Activated CD4-positive, alpha-beta T cell treated with anti-CD3 and anti-CD28 coated beads for 36 hours (primary cell): ENCODE measurements at places on chromosomes 7 and 10.

- DNase-seq, result no peak
Observed at GRCh38 chr10:103188853-103189252, 4.2 kb downstream of the NT5C2 start.

- no peak for DNase-seq
Observed at GRCh38 chr10:34494012-34494411, 321.1 kb downstream of the PARD3 start.

DNA sequence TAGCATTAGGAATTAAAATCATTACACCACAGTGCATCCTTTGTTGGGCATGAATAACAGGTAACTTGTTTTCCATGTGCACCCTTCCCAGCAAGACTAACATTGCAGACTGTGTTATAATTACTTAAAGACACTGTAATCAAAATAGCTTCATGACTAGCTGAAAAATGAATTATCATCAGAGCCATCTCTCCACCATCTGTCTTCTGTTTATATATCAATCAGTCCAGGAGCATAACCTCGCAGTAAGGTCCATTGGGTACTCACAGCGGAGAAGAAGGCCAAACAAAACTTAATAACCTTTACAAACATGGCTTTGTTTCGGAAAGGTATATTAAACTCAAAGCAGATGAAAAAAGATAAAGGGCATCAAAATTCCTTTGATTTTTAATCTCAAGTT, 90.6 kb downstream of the ODAD2 start:
- DNase-seq, result no peak

DNA sequence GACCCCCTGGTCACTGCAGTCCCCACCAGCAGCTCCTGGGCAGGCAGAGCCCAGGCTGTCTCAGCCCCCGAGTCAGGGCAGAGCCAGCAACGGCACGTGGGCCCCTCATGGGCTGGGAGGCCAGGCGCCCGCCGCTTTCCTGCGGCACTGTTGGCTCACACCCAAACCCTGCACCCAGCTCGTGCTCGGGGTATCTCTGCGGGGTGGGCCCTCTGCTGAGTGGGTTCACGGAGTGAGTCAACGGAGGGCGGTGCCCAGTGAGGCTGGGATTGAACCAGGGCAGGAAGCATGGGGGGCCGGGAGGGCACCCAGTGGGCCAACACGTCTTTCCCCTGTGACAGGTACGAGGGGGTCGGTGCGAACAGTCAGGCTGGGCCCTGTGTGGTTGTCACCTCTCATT, 28.9 kb downstream of the ADAP1 start:
- DNase-seq, result peak; percentile 51

DNA sequence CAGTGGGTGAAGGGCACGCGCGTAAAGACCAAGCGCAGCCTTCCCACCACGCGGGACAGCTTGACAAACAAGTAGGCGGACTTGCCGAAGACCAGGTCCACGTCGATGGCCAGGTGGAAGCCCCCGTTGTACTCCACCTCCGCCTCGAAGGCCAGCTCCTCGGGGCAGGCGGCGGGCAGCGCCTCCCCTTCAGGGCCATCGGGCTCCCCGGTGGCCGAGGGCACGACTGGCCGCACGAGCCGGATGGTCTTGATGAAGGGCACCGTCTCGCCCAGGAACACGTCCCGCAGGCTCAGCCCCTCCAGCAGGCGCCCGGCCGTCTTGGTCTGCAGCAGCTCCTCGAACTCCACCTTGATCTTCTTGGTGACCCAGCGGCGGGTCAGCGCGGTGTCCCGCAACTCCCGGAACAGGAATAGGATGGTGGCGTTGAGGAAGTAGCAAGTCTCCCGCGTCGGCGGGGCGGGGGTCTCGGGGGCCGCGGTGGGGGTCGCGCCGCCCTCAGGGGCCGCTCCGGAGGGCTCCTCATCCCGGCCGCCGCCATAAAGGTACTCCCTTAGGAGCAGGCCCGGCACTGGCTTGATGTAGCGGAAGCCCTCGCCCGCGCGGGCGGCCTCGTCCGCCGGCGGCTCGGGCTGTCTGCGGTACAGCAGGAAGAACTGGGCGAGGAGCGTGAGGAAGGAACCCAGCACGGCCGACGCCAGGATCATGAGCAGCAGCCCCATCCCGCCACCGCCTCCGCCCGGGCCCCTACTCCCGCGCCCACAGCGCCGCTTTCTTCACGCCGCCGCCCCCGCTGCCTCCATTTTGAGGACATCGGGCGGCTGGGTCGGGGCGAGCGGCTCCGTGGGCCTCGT, 507 bp downstream of the PDZD8 start:
- peak; percentile 51 for DNase-seq

- DNase-seq, result no peak
Observed at GRCh38 chr7:130515315-130516040, 23.6 kb downstream of the MEST start.

- DNase-seq, result no peak
Observed at GRCh38 chr10:76306856-76307255, 875.4 kb downstream of the LRMDA start.

DNA sequence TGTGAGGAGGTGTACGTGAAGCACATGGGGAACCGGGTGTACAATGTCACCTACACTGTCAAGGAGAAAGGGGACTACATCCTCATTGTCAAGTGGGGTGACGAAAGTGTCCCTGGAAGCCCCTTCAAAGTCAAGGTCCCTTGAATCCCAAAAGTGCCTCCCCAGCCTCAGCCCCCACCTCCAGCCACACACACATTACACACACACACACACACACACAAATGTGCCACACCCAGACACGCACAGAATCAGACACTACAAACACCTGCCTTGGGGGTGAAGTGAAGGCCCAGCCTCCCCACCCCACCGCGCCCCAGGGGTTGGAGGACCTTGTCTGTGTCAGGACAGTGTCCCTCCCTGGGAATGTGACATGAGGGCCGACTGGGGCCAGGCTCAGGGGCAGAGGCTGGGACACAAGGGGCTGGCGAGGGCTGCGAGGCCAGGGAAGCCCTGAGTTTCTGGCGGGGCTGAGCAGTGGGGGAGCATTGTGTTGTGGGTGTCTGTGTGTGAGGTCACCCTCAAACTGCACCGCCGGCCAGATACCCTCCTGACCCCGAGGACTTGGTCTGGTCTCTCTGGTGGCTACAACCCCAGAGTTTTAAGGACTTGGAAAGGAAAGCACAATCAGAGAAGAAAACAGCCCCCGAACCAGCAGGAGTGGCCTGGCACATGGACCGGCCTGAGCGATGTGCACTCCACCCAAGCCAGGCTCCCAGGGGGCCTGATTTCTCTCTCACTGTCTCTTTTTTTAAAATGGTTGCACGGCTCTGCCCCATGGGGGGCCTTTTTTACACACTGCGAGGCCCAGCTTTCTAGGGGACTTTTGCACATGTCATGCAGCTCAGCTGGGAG, 4.0 kb upstream of the ATP6V1F start:
- DNase-seq, result no peak

GRCh38 chr10:52308251-52309031, 5.6 kb upstream of the DKK1 start:
- peak; percentile 54 for DNase-seq

DNA sequence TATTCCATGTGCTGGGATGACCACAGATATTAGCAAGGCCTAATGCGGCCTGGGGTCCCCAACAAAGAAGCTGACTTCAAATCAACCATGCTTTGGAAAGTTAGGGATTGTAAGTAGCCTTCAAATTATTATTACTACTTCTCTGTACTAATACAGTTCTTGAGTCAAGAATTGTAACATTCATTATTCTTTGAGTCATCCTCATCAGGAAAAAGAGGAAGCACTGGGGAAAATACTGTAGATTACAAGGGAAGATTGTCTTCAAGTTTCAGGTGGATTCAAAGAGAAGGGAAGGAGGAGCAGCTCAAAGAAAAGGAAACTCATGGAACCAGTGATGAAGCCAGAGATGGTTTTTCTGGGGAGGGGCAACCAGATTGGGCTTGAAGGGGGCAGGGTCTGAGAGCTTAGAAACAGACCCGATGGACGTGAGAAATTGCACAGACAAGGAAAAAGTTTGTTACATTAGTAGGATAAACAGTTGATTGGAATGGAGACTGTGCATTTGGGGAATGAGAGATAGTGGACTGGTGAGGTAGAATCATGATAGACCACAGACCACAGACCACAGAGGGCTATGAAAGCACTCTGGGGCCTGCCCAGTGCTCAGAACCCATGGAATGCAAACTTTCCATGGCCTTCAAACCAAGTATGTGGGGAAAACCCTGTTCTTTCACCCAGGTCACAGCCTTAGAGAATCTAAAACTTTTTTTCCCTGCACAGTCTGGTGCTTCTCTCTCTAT, 209.9 kb downstream of the ZNF365 start:
- no peak for DNase-seq

- no peak for DNase-seq
Observed at GRCh38 chr7:121023194-121023593, 34.7 kb downstream of the CPED1 start.

DNA sequence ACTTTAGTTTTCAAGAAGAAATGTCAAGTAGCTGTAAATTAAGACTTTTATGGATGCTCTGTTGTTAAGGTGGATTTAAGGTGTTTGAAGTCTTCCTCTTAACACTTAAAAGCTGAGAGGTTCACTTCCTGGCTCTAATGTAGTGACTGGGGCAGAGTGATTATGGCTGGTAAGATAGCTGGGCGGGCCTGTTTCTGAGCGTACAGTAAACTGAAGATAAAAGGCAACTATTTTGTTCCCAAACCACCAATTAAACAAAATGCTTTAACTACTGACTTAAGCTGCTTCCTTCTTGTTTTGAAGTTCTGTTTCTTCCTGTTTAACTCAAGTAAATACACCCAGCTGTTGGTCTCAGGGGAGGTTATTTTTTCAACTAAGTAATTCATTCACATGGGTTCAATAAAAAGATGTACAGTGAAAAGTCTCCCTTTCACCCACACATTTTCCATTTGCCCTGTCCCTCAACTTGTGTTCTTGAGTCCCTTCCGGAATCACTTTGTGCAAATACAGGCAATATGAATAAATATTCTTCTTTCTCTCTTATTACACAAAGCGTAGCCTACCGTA, 19.3 kb downstream of the VWA2 start:
- DNase-seq, result no peak

GRCh38 chr7:117665368-117665767, 185.5 kb downstream of the CFTR start:
- DNase-seq, result no peak

DNA sequence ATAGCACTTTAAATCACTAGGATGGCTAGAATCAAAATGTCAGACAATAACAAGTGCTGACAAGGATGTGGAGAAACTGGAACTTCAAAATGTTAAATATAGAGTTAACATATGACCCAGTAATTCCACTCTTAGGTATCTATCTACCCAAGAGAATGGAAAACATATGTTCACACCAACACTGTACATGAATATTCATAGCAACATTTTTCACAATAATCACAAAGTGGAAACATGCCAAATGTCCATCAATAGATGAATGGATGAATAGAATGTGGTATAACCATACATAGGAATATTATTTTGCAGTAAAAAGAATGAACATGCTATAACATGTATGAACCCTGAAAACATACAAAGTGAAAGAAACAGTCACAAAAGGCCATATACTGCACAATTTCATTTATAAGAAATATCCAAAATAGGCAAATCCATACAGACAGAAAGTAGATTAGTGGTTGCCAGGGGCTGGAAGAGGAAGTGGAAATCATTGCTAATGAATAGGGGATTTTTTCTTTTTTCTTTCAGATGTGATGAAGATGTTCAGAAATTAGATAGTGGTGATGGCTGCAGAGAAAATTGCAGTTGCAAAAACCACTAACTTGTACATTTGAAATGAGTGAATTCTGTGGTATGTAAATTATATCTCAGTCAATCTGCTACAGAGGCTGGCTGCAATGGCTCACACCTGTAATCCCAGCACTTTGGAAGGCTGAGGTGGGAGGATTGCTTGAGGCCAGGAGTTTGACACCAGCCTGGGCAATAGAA, 93.0 kb downstream of the CPVL start:
- DNase-seq, result no peak

DNA sequence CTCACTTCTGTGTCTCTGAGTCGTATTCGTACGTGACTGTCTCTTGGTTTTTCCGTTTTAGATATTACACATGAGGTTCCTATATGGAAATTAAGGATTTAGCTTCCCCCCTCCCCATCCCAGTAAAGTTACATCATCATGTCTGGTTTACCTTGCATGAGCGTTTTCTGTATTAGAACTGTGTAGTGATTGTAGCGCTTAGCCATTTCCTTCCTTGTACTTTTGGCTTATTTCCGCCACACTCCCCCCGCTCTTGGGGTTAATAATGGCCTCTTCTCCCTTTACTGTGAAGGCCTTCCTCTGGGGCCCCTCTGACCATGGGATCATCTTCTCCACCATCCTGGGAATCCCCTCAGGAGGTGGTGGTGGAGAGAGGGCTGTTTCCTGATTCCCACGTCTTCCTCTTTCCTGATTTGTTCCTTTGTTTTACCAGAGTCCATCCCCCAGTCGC, 27.2 kb upstream of the AP5Z1 start:
- peak; percentile 37 for DNase-seq

DNA sequence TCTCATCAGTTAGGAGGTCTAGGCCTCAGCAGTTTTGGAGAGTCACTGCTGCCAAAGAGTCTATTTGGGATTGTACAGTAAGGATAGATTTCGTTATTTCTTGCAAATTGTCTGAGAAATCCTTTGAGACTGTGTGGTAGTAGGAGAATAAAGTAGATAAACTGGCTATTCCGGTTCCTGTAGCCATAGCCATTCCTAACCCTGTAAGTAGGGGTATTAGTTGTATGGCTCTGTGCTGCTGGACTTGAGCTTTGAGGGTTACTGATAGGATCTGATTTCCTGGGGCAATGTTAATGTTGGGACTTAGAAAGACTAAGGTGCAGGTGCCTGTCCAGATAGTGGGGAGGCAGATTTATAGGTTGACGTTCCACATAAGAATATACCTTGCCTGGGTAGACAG, 36.1 kb upstream of the ZNF138 start:
- no peak for DNase-seq

GRCh38 chr7:98281757-98282606, 496 bp downstream of the BRI3 start:
- peak; percentile 59 for DNase-seq

DNA sequence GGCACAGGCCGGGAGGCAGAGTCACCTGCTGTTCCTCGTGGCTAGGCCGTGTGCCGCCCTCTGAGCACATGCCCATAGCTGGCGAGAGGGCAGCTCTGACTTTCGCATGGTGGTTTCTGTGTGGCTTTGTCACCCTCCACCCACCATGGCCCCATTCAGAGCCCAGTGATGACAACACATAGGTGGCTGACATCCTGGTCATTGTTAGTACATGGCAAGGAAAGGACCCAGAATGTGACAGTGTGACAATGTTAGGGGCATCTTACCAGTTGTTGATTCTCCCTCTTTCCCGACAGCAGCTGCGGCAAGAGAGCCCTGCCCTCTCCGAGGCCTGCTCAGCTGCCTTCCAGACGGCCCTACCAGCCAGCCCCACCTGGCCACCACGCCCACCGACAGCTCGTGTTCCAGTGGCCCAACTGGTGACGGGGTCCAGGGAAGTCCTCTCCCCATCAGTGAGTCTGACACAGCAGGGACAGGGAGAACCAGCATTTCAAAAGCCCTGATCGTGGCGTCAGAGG, 52.2 kb downstream of the ZNF467 start:
- no peak for DNase-seq

DNA sequence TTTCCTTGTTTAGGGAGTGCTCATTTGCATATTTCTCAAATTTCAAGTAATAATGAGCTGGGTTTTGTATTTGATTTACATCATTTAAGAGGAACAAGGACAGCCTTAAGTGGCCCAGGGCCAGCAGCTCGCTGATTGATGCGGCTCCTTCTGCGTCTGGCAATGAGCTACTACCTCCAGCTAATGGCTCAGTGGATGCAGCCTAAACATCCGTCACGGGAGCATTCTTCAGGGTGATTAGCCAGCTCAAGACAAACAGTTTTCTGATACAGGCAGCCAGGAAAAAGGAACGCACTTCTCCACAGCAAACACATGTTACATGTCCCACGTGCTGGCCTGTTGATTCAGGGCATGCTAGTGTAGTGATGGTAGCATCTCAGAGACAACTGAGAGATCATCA, 169.3 kb upstream of the TCERG1L start:
- DNase-seq, result no peak

GRCh38 chr7:15049157-15049556, 146.6 kb upstream of the DGKB start:
- no peak for DNase-seq
